ENCODE measurements at places on chromosomes 16 and 17.
A peak's percentile ranks its signal among the peaks of the same experiment; 100 is the strongest.

- DNase-seq = peak; percentile 34
These were observed 593.1 kb upstream of the CDH5 start for GRCh38 chr16:65773301-65773874.

DNA sequence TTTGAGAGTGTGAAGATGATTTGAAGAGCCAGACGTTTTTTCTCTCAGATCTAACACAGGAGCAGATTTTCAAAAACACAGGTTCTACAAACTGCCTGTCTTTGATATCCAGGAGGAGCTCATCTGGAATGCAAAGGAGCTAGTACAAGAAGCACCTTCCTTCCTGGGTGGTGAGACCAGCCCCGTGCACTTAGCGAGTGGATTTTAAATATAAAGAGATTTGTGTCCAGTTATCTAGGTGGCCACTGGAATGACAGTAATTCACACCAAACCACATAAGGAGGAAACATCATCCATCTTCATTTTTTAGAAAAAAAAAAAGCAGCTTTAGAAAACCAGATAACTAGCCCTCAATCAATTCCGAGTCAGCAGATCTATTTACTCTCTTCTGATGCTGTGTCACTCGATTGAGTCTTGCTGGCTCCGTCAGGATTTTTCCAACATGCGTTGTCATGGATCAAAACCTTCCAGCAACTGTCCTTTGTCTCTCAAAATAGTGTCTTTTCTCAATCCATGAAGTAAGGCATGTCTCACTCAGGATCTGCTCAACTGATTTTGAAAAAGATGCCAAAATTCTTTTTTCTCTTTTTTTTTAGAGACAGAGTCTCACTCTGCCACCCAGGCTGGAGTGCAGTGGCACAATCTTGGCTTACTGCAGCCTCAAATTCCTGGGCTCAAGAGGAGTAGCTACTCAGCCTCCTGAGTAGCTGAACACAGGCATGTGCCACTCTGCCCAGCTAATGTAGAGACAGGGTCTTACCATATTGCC lies 451.2 kb upstream of the PSMD7 start:
- DNase-seq = no peak

- no peak for DNase-seq
These were observed 3.5 kb downstream of the CANT1 start for GRCh38 chr17:79006046-79006445.

GRCh38 chr17:57008958-57009357 lies 31.0 kb downstream of the SCPEP1 start:
- no peak for DNase-seq

Data from iPS-NIHi11 (cell line).